ENCODE measurements at places on chromosomes 13 and 19.

- DNase-seq = peak; percentile 64
Measured at GRCh38 chr19:18418029-18418482, 1.1 kb upstream of the SSBP4 start.

- peak; percentile 55 for DNase-seq
Measured at GRCh38 chr19:40623403-40624251, 22.5 kb downstream of the LTBP4 start.

- DNase-seq = no peak
Measured at GRCh38 chr13:23883255-23883654, 5.9 kb downstream of the MIPEP start.

DNA sequence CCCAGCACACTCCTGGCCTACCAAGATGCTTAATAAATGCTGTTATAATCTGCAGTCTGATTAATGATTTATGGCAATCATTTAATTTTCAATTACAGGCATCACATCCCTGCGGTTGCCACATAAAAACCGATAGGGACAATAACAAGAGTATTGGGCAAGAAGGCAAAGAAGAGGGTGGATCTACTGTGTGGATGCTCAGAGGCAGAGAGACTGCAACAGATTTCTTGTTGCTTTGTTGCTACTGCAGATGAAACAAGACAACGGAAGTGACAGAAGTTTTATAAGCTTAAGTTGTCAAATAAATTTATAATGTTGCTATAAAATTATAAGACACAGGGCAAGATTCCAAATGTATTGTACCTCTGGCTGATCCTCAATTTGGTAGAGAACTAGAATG lies 154.8 kb downstream of the ABCC4 start:
- DNase-seq = no peak

DNA sequence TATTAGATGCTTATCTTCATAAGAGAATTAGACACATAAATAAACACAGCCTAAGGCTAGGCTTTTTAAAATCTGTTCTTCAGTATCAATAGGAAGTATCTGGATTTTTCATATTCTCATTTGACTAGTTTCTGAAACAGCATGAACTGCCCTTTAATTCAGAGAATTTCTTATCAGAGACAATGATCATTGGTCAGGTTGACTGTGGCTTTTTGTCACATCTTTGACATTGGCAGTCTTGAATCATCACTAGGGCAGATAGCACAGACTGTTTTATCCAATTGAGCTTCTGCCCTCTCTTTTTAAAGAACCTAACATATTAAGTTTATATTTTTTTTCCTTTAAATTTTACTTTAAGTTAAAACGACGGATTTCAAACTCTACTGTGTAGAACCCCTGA lies 59.6 kb downstream of the DPY19L3 start:
- DNase-seq = no peak

DNA sequence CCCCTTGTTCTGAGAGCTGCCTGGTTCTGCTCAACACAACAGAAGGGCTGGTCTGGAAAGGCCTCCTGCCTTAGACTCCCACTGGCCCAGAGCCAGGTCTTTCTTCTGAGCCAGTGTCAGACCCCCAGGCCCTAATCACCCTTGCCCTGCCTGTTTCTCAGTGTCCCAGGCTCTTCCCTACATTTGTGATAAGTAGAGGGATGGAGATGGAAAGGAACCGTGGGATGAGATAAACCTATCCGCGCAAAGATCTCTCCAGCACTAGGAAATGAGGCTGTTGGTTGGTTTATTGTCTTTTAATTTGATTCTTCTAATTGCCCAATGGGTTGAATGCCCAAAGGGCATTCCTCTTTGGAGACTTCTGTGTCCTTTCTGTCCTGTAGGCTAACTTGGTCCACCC lies 470.0 kb downstream of the TSHZ3 start:
- no peak for DNase-seq

- DNase-seq = no peak
Measured at GRCh38 chr19:18171605-18172327, 1.8 kb upstream of the IFI30 start.

DNA sequence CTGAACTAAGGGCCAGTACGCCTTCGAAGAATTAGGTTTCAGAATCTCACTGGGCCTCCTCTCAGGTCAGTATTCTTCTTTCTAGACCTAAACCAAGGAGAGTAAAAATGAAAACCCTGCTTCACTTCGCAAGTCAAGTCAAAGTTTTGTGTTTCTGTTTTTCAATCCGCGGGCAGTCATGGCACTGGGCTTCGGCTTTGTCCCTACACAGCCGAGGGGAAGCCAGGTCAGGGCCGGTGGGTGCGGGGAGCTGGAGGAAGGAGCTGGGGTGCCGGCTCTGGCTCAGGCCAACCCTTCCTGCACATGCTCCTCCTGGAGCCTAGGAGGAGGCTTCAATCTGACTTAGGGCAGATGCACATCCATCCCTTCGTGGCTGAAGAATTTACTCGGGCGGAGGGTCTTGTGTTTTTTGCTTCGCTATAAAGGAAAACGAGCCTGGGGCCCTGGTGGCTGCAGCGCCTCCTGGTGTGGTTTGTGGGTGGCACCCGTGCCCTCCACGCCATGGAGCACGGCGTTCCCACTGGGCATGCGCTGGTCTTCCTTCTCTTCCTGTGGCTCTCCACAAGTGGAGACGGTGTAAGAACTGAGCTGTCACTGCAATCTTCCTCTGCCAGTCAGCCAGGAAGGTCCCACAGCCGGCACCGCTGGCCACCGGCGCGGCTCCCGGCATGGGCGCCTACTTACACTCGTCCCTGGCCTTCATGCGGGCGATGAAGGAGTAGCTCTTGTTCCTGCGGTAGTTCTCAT lies 22.5 kb downstream of the C19orf44 start:
- no peak for DNase-seq

- DNase-seq = no peak
Measured at GRCh38 chr19:57466489-57466888, 9.5 kb upstream of the VN1R1 start.

- no peak for DNase-seq
Measured at GRCh38 chr13:73390100-73390499, 331.3 kb downstream of the KLF5 start.

GRCh38 chr19:40413291-40413845 lies at the start of gene PRX:
Gene PRX, minus strand, starts transcription at chr19:40413378. Its CDS starts 5,446 bp downstream, at chr19:40407932.
- no peak for DNase-seq

DNA sequence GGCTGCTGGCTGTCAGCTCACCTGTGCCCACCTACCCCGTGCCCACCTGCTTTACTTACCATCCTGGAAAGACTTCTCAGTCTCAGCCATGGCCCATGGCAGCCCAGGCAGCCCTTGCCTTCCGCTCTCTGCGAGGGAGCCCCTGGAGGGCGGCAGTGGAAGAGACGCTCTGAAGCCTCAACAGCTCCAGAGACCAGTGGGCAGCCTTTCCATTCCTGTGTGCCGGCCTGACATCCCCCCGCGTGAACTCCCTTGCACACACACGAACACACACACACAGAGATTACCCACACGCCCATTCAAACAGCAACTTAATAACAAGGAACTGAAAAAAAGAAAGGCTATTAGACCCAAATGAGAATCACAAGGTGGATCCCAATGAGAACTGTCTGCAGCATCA lies 14.2 kb upstream of the RASA3 start:
- peak; percentile 52 for DNase-seq

DNA sequence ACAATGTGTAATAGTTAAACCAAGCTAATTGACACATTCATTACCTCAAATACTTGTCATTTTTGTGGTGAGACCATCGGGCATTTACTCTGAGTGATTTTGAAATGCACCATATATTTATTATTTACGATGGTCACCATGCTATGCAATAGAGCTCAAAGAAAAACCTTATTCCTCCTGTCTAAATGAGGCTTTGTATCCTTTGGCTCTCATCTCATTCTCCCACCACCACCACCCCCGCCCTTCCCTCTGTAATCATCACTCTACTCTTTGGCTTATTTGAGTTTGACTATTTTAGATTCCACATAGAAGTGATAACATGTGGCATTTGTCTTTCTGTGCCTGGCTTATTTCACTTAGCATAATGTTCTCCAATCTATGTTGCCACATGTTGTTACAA lies 124.9 kb downstream of the CYSLTR2 start:
- DNase-seq = no peak

GRCh38 chr13:113066142-113066455 lies 39.5 kb upstream of the F7 start:
- DNase-seq = no peak

GRCh38 chr19:11560404-11561051 lies 1.5 kb upstream of the ELOF1 start:
- peak; percentile 74 for DNase-seq

- no peak for DNase-seq
Measured at GRCh38 chr13:69234171-69234570, 873.5 kb upstream of the ATXN8OS start.

- DNase-seq = peak; percentile 47
Measured at GRCh38 chr19:17871878-17872250, at the start of gene SLC5A5. Gene SLC5A5, plus strand, starts transcription at chr19:17871945. Its CDS starts 375 bp downstream, at chr19:17872320.
